Stimulated activated CD4-positive, alpha-beta T cell treated with anti-CD3 and anti-CD28 coated beads, Interleukin-12 subunit alpha, Interleukin-12 subunit beta, amount 100 ng/mL, for 4 hours (primary cell): ENCODE measurements at places on chromosomes 13 and 19.
A peak's percentile ranks its signal among the peaks of the same experiment; 100 is the strongest.

- peak; percentile 70 for DNase-seq
Measured at GRCh38 chr19:55179606-55180484, at the start of gene SYT5. Gene SYT5, minus strand, starts transcription at chr19:55180289. Its CDS starts 1,248 bp downstream, at chr19:55179041.

- DNase-seq: no peak
Measured at GRCh38 chr13:33281951-33282595, 3.5 kb downstream of the STARD13 start.

DNA sequence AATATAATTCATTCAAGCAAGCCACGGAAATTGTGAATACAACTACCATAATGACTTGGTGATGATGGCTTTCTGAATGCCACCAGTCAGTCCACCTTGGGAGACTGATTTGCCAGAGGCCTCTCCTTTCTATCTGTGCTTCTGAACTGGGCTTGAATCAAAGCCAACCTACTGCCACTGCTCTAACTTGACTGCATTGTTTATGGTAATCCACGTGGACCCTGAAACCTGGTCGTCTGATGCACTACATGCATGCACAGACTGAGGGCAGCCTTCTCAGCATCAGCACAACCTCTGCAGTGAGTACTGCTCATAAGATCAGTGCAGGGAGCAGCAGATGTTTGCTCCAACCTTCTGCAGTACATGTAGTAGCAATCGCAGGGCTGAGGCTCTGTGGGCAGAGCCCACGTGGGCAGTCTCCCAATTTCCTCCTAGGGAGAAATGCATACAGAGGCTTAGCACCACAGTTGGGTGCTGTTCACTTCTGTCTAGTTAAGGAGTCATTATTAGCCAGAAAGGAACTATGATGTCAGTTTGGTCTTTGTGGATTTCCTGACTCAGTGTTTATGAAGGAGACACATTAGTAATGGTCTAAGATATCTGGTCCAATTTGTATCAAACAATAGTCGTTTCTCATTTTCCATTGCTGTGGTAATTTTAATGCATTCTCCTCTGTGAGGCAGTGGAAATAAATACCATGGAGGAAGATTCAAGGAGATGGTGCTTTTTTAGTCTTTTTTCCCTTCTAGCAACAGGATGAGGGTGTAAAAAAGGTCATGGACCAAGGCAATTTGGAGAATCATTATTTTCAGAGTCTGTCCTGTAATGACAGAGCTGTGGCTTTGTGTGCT, 82.5 kb downstream of the AKAP11 start:
- no peak for DNase-seq

DNA sequence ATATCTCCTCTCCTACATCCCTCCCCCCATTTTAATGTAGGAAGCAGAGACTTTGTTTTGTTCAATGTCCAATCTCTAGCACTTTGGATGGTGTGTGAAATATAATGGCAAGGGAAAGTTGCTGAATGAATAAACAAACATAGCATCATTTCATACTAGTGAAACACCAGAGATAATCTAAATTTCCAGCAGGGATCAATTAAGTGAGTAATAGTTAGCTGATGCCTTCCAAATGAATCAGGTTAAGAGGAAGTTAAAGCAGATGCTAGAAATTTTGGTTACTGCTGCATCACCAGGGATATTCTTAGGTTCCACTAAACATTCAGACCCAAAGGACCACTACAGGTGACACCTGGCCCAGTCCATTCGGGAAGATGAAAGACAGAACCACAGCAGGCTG, 8.1 kb downstream of the MRPS31 start:
- no peak for DNase-seq
